KBM-7 (cell line): ENCODE measurements at places on chromosomes 13 and 19.
A peak's percentile ranks its signal among the peaks of the same experiment; 100 is the strongest.

- DNase-seq: no peak
Measured at GRCh38 chr13:48476686-48477085, 56.2 kb downstream of the RCBTB2 start.

DNA sequence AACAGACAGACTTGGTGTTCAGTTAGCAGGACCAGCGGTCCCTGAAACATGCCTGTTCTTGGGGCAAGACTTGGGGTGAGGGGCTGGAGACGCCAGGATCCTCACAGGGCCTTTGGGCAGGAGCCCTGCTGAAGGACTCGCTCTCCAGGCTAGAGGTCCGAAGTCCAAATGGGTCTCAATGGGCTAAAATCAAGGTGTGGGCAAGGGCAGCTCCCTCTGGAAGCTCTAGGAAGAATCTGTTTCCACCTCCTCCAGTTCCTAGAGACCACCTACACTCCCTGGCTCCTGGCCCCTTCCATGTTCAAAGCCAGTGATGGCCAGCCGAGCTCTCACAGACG, 111.3 kb downstream of the TUBA3C start:
- no peak for DNase-seq

DNA sequence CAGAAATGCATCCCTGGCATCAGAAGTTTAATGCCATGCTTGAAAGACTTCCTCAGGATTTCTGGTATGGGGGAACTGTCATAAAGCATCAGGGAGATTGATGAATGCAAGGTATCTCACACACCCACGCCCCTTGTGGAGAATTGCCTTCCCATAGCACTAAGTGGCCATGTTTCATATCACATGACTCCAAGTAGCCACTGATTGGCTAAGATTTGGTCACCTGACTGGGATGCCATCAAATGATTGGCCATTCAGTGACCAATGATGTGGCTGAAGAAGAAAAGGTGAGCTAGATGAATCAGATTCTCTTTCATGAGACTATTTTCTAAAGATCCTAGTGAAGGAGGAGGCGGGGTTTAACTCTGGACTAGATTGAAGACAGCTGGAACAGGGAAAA, 7.3 kb downstream of the KLK8 start:
- DNase-seq: no peak

DNA sequence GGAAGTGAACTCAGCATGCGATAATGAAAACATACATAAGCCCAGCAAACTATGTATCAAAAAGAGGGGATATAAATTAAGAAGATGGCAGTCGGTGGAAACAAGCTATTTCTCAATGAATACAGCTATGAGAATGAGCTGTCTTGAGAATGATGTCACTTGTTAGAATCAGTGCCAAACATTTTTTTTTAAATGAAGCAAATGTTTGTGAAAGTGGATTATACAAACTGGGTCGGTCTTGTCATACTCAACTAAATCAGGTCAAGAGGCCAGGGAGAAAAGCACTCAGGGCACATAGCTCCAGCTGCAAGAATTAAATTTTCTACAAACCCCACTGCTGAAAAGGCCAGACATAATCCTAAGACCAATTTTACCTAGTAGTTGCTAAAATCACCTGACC, 1048.4 kb downstream of the SLITRK1 start:
- no peak for DNase-seq

DNA sequence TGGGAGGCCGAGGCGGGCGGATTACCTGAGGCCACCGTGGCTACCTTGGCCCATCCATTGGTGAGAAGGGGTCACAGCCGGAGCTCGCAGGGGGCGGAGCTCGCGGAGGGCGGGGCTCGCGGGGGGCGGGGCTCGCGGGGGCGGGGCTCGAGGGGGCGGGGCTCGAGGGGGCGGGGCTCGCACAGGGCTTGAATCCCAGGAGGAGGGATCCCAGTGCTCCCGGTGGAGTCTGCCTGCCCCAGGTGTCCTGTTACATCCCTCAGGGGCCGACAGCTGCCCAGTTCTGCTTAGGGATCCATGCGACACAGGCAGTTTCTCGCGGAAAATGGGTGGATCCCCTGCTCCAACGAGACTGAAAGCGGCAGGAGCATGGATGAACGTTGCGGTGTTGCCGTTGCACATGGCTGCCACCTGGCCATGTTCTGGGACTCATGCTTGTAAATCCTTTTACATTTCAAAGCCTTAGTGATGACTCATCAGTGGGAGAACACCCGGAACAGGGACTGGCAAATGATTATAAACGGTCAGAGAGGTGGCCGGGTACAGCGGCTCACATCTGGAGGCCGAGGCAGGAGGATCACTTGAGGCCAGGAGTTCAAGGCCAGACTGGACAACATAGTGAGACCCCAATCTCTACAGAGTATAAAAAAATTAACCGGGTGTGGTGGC, 25.1 kb downstream of the TMPRSS9 start:
- peak; percentile 54 for DNase-seq

DNA sequence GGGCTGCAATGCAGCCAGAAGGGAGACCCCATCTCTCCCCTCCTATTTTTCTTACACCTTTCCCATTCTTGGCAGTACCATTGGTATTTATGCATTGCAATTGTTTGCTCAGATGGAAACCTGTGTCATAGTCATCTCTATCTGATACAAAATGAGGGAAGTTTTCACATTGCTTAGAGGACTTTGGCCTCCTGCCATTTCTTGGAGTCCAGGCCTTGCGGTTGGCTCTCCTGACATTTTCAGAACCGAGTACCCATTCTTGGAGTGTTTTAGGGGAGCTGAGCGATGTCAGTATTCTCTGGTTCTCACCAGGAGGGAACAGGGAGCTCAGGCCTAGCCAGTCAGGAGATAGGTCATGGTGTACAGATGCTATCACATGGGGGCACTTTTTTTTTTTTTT, 1.5 kb downstream of the SIN3B start:
- DNase-seq: no peak

GRCh38 chr19:13864667-13865570, 12.0 kb upstream of the NANOS3 start:
- DNase-seq: peak; percentile 22

DNA sequence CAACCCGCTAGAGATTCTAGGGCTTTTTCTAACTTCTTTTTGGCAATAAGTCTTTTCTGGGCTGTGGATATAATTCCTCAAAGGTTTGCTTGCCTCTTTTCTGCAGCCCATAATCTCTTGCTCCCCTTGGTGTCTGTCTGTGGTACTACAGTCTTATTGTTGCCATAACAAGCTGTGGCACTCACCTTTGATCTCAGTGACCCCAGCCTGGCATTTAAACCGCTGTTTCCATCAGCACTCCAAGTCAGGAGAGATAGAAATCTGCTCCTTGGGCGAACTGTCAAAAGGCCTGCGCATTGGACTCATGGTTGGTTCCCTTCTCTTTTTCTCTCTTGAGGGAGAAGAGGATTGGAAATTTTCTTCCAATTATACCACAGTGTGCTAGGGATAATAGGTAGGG, 14.5 kb upstream of the MPHOSPH8 start:
- DNase-seq: peak; percentile 59

DNA sequence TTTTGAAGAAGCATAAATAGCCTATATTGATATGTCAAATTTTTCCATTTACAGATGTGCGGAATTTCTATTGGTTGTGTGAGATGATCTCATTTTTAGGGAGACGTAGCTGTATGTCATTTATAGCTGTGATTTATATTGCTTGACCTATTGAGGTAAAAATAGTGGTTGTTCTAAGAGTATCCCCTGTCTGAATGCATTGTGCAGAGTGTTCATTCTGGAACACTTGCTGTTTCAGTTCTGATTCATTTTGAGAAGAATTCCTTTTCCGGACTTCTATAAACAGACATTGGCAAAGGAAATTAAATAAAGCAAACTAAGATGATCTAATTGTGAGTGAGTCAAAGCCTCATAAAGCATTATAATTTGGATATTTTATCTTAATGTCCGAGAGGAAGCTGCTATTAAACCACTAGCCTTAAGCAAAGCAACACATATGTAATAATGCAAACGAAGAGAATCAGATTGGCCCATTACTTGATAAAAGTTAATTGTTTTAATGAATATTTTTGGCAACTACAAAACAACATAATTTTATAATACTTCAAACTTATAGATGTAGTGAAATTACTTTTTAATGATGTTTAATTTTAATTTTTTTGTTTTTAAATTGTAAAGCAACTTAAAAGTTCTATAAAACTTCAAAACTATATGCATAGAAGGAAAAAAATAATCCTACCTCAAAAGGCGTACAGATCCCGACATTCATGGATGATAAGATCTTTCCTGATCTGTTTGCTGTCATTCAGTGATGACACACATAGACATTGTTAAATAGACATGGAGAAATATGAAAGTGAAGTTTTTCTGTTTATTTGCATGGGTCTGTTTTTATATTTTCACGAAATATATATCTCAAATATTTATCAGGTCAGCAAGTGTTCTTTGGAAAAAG, 942.6 kb upstream of the SLC10A2 start:
- no peak for DNase-seq

DNA sequence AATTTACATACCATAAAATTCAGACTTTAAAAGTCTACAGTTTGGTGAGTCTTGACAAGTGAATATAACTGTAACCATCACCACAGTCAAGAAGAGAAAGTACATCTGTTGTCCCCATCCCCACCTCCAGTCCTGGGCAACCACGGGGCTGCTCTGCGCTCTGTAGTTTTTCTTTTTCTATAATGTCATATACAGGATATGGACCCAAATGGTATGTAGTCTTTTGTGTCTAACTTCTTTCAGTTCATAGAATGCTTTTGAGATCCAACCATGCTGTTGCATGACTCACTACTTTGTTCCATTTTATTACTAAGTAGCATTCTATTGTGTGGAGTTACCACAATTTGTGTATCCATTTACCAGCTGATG, 103.9 kb downstream of the DOCK9 start:
- DNase-seq: no peak

DNA sequence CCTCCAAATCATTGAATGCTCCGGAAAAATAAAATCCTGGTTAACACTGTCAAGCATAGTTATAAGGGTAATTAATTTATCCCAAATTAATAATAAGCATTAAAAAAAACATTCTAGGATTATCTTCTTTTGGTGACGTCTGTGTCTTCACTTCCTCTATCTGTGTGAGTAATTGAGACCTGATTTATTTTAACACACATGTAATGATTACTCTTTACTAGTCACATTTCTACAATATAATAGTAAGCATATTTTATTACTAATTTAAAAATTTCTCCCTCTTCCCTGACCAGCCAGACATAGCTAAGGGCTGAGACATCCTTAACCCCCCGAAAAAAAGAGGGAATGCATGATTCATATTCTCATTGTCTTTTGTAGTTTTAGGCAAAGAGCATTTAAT, 2.3 kb downstream of the FNDC3A start:
- no peak for DNase-seq

GRCh38 chr19:6113616-6114188, 3.4 kb upstream of the RFX2 start:
- DNase-seq: no peak

- DNase-seq: no peak
Measured at GRCh38 chr19:31718898-31719297, 369.7 kb upstream of the TSHZ3 start.

- DNase-seq: no peak
Measured at GRCh38 chr19:16463991-16464575, 7.7 kb downstream of the EPS15L1 start.

DNA sequence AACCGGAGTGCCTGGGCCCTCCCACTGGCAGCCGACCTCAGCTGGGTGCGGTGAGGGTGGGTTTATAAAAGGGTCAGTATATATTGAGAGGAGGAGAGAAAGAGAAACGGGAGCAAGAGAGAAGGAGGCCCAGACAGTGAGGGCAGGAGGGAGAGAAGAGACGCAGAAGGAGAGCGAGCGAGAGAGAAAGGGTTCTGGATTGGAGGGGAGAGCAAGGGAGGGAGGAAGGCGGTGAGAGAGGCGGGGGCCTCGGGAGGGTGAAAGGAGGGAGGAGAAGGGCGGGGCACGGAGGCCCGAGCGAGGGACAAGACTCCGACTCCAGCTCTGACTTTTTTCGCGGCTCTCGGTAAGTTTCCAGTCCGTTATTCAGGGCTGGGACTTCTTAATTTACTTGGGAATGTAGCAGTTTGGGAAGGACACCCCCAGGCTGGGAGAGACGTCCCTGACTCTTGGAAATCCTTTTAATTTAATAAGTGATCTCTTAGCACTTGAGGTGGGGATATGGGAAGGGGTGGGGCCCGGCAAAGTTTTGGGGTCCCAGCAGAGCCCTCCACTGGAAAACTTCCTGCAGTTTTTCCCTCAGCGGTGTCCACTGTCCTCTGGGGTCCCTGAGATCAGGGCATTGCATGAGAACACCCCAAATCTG, at the start of gene EMP3:
EMP3 (plus strand) TSS at position 288 of the 646 bp plus-strand sequence. CDS start 1,293 bp downstream, outside the sequence.
- peak; percentile 90 for DNase-seq

- DNase-seq: no peak
Measured at GRCh38 chr13:47826471-47826870, 174.6 kb downstream of the SUCLA2 start.

DNA sequence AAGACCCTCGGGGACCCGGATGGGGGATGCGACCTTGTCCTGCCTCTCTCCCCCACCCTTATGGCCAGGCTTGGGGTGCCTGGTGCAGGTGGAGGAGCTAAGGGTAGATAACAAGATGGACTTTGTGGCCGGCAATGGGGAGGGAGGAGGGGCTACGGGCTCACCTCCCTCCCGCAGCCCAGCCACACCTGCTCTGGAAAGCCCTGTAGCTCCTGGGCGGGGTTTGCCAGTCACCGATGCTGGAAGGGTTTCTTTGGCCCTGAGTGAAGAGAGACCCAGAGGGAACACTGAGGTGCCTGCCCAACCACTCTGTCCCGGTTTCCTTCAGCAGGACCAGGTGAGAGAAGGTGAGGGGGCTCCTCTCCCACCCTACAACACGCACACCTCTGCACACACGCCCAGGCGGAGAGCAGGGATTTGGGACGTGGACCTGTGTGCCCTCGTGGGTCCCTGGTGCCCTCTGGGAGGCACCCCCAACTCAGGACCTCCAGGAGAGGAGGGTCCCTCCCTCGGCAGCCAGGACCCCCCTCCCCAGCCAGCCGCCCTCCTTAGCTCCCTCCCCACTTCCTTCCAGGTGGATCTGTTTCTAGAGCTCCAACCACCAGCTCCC, at the start of gene FUT2:
FUT2 (plus strand) TSS at position 229 of the 610 bp plus-strand sequence. CDS start 6,986 bp downstream, outside the sequence.
- no peak for DNase-seq

DNA sequence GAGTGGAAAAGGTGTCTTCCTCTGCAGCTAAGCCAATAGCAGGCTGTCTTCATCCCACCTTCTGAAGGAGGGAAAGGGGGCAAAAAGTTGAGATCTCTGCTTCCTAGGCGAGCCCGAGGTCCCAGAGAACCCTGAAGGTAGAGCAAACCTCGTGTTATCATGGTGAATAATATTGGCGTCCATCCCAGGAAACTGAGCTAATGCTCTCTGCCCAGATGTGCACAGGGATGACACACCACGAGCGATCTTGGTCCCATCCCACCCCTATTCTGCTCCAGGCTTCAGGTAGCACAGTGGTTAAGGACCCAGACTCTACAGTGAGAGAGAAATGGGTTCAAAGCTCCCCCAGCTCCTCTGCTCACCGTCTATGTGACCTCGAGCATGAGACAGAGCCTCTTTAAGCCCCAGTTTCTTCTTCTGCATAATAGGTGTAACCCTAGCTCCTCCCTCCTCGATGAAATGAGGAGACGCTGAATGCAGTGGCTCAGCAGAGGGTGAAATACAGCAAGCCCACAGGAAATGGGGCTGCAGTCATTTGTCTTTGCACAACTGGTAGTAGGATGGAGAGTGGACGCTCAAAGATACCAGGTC, 9.9 kb upstream of the CEACAM20 start:
- DNase-seq: no peak

GRCh38 chr13:29745704-29746103, 104.7 kb downstream of the UBL3 start:
- no peak for DNase-seq
